ENCODE measurements at places on chromosomes 6 and 20.
A peak's percentile ranks its signal among the peaks of the same experiment; 100 is the strongest.

DNA sequence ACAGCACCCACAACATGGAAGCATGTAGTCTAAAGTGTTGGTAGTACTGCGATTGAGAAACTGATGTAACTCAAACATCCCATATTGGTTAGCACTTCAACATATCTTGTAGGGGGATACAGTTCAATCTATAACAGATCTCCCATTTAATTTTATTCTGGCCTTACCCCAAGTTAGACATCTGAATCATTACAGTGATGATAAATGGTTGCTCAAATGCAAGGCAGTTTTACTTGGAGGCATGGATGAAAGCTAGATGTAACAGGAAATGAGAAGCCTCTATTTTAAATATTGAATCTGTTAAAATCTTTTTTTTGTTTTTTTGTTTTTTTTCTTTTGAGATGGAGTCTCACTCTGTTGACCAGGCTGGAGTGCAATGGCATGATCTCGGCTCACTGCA, 44.2 kb upstream of the FAM50B start:
- DNase-seq = no peak

GRCh38 chr20:18907353-18907752, 93.8 kb downstream of the SCP2D1 start:
- no peak for DNase-seq

- no peak for DNase-seq
These were observed 65.9 kb downstream of the PTPN1 start for GRCh38 chr20:50575865-50576720.

DNA sequence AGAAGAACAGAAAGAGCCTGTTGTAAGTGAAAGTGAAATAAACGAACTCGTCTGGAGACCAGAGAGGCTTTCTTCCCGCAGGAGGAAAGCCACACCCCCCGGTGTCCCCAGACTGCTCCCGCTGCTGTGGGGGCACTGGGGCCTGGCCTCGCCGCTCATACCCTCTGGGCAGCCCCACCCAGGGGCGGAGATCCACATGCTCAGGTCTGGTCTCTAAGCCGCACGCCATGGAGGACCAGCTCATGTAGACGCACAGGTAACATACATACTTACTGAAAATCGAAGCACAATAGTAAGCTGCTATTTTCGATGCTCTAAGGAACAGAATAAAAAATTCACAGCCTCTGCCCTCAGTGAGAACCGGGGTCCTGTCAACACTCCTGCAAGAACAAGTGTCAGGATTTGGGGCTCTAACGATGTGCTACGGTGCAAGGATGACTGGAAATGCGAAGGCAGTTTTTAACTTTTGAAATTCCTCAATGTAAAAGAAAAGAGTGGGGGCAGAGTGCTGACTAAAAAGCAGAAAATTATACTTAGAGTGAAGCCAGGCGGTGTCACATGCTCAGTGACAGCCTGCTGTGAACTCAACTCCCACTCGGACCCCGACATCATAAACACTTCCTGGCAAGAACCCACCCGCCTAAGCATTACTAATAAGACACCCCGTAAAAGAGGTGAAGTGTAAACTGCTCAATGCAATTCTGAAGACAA, 110.5 kb downstream of the IRF4 start:
- DNase-seq = no peak

DNA sequence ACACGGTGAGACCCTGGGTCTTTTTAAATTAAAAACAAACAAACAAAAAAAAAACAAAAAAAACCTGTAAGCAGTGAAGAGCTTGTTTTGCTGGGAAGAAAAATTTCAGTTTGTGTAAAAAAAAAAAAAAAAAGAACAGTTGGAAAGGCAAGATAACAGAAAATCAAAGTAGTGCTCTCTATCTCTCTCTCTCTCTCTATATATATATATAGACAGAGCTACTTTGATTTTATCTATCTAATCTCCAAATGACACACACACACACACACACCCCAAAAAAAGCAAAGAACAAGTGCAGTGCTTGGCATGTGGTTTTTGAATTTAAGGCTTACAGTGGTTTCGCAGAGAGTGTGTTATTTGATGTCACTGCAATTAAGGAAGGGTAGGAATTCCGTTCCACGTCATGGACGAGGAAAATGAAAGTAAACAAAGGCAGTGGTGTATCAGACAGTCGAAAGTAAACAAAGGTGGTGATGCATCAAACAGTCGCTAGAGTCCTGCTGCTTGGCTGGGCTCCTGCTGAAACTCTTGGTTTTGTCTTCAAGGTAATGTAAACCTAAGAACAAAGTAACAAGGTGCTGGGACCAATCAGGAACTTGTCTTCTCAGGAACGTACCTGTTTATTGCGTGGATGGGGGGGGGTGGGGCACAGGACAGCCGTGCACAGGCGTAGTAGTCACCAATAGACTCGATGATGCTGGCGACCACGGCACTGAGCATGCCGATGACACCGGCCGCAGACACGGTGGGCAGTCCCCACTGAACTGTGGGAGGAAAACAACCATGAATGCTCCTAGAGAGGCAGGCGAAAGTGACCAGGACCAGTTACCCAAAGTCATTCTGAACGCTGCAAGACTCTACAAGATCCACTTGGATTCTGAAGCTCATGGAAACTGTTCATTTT, 131.8 kb downstream of the SLC23A2 start:
- peak; percentile 18 for DNase-seq

DNA sequence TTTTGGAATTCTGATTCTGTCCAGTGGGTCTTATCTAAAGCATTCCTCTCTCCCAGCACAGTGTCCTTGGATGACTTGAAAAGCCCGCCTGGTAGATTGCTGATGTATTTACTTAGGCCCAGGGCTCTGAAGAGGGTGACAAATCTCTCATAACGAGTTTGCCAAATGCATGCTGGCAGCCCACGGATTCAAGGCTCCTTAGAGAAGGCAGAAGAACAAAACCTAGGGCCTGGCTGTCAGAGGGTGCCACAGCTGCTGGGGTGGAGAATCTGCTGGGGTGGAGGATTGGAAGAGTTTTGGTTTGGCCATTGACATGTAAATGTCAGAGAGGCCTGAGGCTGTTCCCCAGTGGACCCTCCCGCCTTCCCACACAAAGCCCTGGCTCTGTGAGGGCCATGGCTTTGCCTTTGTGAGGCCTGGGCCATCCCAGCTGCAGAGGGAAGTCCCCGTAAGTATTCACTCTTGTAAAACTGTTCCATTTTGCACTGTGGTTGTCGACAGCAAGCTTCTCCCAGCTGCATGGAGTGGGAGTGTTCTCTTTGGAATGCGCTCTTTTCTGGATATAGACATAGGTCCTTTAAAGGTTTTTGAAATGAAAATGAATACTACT, 50.3 kb downstream of the ANKRD6 start:
- no peak for DNase-seq

- no peak for DNase-seq
These were observed 985.1 kb upstream of the SLC35B3 start for GRCh38 chr6:9420316-9421015.

Data from NCI-H1105 (cell line).